ENCODE measurements at places on chromosomes 13 and 19. TPM values are rescaled to one million over a fixed set of nuclear protein-coding genes. Genes with fewer than 3 reads are reported as not detected.

Gene CHST8
- 0.19 TPM for total RNA-seq

Gene CEACAM20
- 0.05 TPM for total RNA-seq

Gene SIGLEC8
- total RNA-seq: not detected

Gene JOSD2
- total RNA-seq: 53.8 TPM

Gene SYCN
- not detected for total RNA-seq

Gene CPB2
- 0.08 TPM for total RNA-seq

Measured in A549 treated with AZD2906 at 1 μM for 4 hours (cell line).